ENCODE measurements at places on chromosomes 2 and 18. TPM values are rescaled to one million over a fixed set of nuclear protein-coding genes. Genes with fewer than 3 reads are reported as not detected.

DNA sequence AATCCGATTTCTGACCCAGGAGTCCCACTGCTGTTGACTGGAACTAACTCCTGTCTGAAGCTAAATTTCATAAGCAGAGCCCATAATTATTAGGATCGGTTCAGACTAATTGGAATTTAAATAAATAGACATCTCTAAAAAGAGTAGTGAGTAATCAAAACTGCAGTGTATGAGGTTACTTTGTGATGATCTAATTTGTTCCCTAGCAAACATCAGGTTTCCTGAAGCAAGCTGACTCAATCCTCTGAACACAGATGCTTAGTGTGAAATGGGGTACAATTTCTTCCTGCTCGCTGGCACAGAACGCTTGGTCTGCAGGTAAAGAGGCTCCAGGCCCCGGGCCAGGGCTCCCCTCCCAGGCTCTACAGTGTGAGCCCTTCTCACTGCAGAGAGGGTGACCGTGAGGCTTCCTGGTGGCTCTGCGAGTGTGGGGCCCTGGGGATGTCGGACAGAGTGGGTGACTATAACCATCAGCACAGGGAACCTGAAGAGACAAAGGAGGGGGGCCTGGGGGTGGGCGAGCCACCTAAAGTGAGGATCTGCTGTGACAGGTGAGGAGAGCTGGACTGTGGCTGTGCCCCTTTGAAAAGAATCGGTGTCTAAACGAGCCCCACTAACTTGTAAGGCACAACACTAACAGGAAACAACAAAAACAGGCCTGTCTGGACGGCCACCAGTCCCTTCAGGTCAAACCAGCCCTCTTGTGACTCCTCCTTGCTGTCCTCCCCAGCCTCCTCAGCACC lies 20.2 kb downstream of the CHST10 start:
- H3K27me3 ChIP-seq, result no peaks in the 10 kb centered on the region
- no peak overlapping the region for H3K4me3 ChIP-seq
- no peak overlapping the region for H3K27ac ChIP-seq
- no peaks in the 10 kb centered on the region for H3K36me3 ChIP-seq
- H3K4me1 ChIP-seq, result no peaks in the 10 kb centered on the region

Gene IL1B
- total RNA-seq, result 2.1 TPM

GRCh38 chr2:36352701-36353100 lies 2.9 kb upstream of the CRIM1 start:
- H3K4me3 ChIP-seq, result no peak overlapping the region
- H3K4me1 ChIP-seq, result peaks cover 6% of the 10 kb centered on the region
- no peaks in the 10 kb centered on the region for H3K36me3 ChIP-seq
- H3K27me3 ChIP-seq, result no peaks in the 10 kb centered on the region
- H3K27ac ChIP-seq, result no peak overlapping the region
- peak; percentile 17 for DNase-seq

Gene TM4SF20
- not detected for total RNA-seq

GRCh38 chr2:10964052-10964790 lies 52.5 kb downstream of the KCNF1 start:
- DNase-seq, result no peak
- H3K4me1 ChIP-seq, result no peaks in the 10 kb centered on the region
- no peak overlapping the region for H3K27ac ChIP-seq
- no peak overlapping the region for H3K4me3 ChIP-seq

Gene D2HGDH
- 30.7 TPM for total RNA-seq

Gene DSC3
- not detected for total RNA-seq

- no peak for DNase-seq
- H3K4me3 ChIP-seq, result no peak overlapping the region
- no peaks in the 10 kb centered on the region for H3K36me3 ChIP-seq
- H3K4me1 ChIP-seq, result peaks cover 22% of the 10 kb centered on the region
- no peak overlapping the region for H3K27ac ChIP-seq
These were observed 4.6 kb downstream of the MAP3K20 start for GRCh38 chr2:173079973-173080860.

Data from A673 (cell line).